ENCODE measurements at places on chromosomes 11 and 22. TPM values are rescaled to one million over a fixed set of nuclear protein-coding genes. Genes with fewer than 3 reads are reported as not detected.

GRCh38 chr11:68968306-68969250 is 12.2 kb downstream of the MRGPRD start:
- no peak for DNase-seq
- H3K27ac ChIP-seq: no peak overlapping the region
- H3K36me3 ChIP-seq: no peaks in the 10 kb centered on the region
- no peak overlapping the region for H3K4me3 ChIP-seq
- peaks cover 8% of the 10 kb centered on the region for H3K4me1 ChIP-seq

DNA sequence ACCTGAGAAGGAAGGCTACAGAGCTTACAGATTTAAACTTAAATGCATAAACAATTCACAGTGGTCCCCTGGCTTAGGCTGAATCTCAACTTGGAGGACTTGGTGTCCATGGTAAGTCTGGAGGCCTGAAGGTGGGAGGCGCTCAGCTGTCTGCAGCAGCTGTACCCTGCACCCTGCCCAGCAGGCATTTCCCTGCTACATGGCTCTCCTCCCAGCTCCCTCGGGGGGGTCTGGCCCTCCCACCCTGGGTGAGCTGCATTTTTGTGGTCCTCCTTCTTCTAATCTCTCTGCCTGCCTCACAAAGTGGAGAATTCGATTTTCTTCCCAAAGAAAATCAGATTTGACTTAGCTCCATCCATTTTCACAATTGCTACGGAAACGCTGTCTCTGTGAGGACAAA is 273.2 kb downstream of the KIRREL3 start:
- no peak for DNase-seq
- no peak overlapping the region for H3K27ac ChIP-seq
- H3K36me3 ChIP-seq: no peaks in the 10 kb centered on the region

GRCh38 chr11:11978792-11979487 is 29.5 kb downstream of the DKK3 start:
- H3K36me3 ChIP-seq: no peaks in the 10 kb centered on the region
- no peak overlapping the region for H3K27ac ChIP-seq
- DNase-seq: peak; percentile 33
- H3K27me3 ChIP-seq: peaks cover 2% of the 10 kb centered on the region

The CAVIN3 gene
- 4.9 TPM for total RNA-seq

The GNAZ gene
- total RNA-seq: not detected
